Substantia nigra (tissue), 51 donors: ENCODE measurements at places on chromosomes 5 and 9.

DNA sequence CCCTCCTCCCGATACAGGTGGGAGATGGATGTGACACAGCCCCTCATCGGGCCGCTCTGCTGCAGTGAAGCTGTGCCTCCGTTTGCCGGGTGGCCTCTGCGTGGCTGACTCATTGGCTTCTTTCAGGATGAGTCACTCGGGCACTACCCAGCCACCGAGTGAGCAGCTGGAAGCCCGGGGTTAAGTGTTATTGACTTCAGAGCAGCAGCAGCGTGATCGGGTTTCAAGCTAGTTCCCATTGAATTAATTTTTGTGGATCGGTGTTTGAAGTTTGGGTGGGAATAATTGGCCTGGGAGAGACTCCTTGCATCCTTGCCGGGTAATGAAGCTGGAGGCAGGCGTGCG is 266.4 kb upstream of the IRX4 start:
- no peak for DNase-seq

DNA sequence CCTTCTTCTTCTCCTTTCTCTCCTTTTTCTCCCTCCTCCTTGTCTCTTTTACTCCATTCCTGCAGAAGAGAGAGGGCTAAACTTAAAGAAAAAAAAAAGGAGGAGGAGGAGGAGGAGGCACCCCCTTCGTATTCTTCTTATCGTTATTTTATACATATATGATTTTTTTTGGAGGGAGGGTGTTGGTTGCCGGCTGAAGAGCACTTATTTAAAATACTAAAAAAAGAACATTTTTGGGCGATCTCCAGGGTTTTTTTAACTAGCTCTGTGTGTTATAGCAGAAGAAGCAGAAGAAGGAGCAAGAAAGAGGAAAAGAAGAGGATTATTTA is 381 bp downstream of the NR2F1 start:
- no peak for DNase-seq

- DNase-seq = no peak
Observed at GRCh38 chr5:10789021-10789420, 28.0 kb upstream of the DAP start.

DNA sequence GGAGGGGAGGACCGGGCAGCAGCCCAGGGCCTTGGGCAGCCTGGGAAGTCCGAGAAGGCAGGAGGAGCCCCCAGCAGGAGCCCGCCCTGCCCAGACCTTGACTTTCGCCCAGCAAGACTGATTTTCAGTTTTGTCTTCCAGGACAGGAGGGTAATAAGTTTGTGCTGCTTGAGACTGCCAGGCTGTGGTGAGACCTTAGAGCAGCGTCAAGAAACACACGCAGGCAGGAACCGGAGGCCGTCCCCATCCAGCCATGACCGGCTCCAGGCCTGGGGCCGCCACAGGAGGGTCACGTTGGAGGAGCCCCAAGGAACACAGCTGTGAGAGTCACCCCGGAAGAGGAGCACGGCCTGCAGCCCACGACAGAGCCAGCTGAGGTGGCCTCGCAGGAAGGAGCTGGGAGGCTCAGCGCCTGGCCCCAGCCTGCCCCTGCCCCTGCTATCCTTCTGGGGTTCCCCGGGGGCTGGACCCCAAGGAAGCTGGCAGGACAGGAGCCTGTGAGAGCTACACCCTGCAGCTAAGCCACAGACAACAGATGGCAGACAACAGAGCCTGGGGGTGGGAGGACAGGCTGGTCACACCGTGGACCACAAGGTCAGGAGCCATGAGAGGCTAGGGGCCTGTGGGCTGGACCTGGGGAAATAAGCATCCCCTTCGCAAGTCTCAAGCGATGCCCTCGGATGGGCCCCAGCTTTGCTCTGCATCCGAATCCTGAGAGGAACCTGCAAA is 126.0 kb upstream of the FAM120A start:
- no peak for DNase-seq

DNA sequence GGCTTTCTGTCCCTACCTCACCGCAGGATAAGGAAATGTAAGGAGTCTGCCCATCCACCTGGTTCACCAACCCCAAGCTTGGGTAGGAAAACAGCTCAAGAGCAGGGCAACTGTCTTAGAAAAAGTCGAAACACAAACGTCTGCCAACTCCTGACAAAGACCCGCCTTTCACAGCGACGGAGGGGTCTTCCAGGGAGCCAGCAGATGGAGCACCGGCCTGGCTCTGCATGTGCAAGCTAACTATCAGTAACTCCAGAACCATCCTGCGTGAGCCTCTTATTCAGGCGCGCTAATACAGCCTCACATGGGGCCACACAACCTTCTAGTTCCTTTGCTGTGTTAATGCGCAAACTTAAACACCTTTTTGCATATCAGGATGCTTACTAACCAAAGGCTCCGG is 26.9 kb downstream of the CAMSAP1 start:
- no peak for DNase-seq

GRCh38 chr9:15746905-15747304 is 194.1 kb downstream of the CCDC171 start:
- DNase-seq = no peak

GRCh38 chr5:63164838-63165535 is 586.4 kb downstream of the LRRC70 start:
- no peak for DNase-seq

- no peak for DNase-seq
Observed at GRCh38 chr9:113501129-113501686, 37.7 kb downstream of the RGS3 start.

- DNase-seq = no peak
Observed at GRCh38 chr9:93302586-93303257, 118.8 kb downstream of the WNK2 start.

DNA sequence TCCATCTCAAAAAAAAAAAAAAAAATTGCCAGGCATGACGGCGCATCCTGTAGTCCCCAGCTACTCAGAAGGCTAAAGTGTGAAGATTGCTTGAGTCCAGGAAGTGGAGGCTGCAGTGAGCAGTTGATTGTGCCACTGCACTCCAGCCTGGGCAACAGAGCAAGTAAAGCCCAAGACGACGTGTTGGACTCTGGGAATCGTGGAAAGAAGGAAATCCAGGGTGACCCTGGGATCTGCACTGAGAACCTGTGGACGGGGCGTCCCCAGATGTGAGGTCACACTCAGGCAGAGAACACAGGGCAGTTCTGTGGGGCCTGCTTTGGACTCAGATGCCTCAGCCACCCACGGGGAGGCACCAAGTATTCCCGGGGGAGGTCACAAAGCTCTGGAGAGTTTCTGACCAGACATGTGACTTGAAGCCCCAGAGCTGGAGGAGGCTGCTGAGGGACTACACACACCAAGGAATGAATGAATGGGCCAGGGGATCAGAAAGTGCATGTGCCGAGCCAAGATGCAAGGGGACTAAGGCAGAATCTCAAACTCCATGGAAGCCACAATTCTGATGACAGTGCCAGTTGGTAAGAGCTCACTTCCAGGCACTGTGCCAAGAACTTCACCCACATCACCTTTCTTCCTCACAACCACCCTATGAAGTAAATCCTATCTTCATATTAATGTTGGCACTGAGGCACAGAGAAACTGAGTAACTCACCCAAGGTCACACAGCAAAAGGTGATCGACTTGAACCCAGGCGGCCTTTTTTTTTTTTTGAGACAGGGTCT is 12.9 kb downstream of the DYNC2I2 start:
- no peak for DNase-seq

- DNase-seq = no peak
Observed at GRCh38 chr9:108117306-108117705, 627.7 kb upstream of the KLF4 start.

- DNase-seq = no peak
Observed at GRCh38 chr5:35665096-35665495, 47.4 kb downstream of the SPEF2 start.

DNA sequence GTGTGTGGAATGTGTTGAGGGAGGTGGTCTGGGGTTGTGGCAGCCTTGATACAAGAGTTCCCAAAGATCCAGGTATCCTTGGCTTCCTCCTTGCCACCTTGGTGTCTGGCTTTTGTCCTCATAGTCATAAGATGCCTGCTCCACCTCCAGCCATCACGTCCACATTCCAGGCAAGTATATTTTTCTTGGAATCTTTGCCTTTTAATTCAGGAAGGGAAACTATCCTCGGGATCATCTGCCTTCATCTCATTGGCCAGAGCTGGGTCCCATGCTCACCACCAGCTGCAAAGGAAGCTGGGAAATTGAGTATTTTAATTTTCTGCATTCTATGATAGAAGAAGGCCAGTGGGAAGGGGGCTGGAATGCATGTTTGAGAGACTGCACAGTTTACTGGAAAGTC is 186.7 kb downstream of the C9orf50 start:
- DNase-seq = no peak

- DNase-seq = peak; percentile 38
Observed at GRCh38 chr5:54229041-54229780, 81.2 kb downstream of the ARL15 start.

- no peak for DNase-seq
Observed at GRCh38 chr9:108905494-108905893, 28.4 kb downstream of the ELP1 start.

DNA sequence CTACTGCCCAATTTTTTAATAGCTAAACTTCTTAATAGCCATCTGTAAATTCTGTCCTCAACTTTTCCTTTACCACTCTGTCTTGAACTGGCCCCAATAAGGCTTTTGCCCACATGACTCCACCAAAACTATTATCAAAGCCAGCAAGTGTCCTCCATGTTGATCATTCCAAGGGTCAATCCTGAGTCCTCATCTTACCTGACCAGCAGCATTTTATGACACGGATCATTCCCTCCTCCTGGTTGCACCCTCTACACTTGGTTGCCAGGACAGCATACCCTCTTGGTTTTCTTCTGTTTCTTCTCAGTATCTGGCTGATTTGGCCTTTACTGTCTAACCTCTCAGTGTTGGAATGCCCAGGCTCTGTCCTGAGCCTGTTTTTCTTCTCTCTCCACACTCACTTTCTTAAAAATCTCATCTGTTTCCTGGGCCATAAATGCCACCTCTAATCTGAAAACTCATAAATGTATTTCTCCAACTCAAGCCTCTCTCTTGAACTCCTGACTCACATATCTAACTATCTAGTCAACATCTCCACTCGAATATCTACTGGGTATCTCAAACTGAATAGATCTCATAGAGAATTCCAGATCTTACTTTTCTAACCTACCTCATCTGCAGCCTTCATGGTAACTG is 40.0 kb upstream of the CDC42SE2 start:
- no peak for DNase-seq

GRCh38 chr5:54113060-54113459 is 197.3 kb downstream of the ARL15 start:
- no peak for DNase-seq

- DNase-seq = no peak
Observed at GRCh38 chr9:84285381-84285780, 55.2 kb downstream of the SLC28A3 start.

DNA sequence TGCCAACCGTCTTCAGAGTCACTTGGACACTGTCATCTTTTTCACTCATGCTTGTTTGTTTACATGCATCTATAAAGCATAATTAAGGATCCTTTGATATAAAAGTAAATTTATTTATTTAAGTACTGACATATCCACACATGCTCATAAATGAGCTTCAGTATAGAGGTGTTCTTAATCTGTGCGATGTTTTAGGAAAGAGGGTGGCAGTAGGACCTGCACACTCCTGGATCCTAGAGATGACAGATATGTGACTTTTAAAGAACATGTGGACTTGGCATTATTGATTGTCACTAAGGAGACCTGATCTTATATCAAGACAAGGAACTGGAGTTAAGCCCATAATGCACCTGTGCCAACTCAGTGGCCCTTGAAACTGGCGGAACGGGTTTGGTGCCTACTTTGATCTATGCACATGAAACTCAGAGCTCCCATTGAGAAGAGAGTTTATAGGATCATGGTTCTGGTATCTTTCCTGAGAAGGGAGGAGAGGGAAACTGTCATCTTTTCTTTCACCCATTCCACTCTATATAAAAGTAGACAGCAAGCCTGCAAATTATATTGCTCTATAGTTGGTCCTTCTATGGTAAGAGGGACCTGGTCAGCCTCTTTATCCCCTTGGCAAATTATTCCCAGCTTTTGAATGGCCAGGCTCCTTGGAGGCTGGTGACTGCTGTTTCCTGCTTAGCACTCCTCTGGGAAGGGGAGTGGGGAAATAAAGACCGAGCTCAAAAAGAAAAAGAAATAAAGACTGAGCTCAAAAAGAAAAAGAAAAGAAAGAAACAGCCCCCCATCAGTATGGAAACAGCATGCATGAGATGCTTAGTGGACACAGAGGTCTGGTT is 57.8 kb upstream of the LIFR start:
- DNase-seq = no peak
